ENCODE measurements at places on chromosomes 3 and 15.

- no peak for DNase-seq
Measured at GRCh38 chr3:123084192-123084591, 17.4 kb downstream of the PDIA5 start.

DNA sequence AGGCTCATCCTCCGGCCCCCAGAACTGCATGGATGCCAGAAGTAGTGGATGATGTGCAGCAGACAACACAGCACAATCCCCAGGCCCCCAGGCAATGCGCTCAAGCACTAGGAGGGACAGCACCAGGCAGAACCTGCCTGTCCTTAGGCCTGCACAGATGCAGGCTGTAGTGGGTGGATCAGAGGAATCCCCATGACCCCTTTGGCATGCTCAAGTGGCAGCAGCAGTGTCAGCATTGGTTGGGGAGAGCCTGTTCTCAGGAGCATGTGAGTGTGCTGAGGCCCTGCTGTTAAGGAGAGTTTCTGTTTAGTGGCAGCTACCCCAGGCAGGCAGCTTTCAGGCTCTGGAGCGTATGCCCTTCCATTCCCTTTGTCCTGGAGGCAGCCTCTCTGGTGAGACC, 25.1 kb upstream of the CD200R1L start:
- DNase-seq = no peak

- DNase-seq = no peak
Measured at GRCh38 chr3:186643493-186643892, 3.3 kb downstream of the FETUB start.

GRCh38 chr15:90787881-90788280, 70.7 kb downstream of the BLM start:
- no peak for DNase-seq

- DNase-seq = peak; percentile 27
Measured at GRCh38 chr3:71859123-71859519, 74.2 kb upstream of the PROK2 start.

DNA sequence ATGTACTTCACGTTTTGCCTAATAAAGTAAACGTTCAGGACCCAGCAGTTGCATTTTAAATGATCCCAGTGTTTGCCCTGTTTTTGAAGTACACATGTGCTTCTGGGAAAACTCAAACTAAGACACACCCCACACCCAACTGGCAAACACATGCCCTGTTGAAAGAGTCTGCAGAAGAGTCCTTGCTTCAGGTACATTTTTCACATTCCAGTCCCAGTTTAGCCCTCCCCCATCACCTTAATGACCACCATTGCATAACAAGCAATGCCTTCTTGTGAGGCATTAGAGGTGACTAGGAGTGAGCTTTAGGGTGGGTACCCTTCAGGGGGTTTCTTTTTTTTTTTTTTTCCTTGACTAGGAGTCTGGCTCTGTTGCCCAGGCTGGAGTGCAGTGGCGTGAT, 322.3 kb downstream of the CNTN4 start:
- DNase-seq = no peak

DNA sequence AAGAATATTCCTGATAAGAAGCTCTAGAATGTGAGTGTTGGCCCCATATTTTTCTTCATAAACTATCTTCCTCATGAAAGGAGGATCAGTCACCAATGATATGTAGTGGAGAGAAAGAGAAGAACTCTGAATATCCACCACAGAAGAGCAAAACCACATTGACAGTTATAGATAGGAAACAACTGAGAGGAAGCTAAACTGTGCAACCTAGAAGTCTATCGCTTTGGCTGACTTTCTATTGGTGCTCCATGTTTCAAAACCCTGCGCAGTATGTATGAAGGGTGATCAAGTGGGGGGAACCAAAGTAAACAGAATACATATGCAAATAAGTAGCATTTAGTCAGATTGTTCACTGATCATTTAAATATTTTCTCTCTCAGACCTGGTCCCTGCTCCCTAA, 41.0 kb upstream of the ZNF280D start:
- no peak for DNase-seq

GRCh38 chr3:33131331-33132018, 17.7 kb downstream of the CRTAP start:
- DNase-seq = peak; percentile 72

- DNase-seq = no peak
Measured at GRCh38 chr3:17074559-17074958, 189.8 kb downstream of the PLCL2 start.

- no peak for DNase-seq
Measured at GRCh38 chr15:65796610-65797078, 4.6 kb upstream of the DENND4A start.

- no peak for DNase-seq
Measured at GRCh38 chr15:89164712-89165211, 56.6 kb downstream of the RLBP1 start.

DNA sequence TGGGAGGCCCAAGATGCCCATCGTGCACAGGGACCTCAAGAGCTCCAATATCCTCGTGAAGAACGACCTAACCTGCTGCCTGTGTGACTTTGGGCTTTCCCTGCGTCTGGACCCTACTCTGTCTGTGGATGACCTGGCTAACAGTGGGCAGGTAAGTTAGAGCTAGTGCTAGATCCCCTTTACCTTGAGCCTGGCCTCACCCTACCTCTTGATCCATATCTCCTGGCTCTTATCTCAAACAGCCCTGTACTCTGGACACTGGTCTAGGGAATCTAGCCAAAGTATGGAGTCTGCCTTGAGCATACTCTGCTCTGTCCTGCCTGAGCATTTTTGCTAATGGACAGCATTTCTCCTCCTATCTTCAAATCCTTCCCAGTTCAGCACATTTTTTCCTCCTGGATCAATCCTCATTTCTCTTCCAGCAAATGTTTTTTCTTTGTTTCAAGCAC, 65.9 kb downstream of the TGFBR2 start:
- no peak for DNase-seq

DNA sequence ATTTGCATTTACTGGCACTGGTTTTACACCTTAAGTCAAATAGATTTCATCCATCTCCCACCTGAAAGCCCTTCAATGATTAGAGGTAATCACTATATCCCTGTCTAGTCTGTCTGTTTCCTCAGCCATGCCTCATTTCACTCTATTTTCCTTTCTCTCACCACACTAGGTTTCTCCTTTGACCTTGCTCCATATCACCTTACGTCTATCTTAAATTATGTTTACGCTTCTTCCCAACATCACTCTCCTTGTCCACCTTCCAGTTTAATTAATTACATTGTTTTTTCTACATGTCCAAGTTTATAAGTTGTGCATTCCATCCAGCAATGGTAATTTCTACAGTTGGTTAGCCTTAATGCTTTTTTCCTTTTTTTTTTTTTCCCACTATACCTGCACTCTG, 396.7 kb upstream of the PDZRN3 start:
- no peak for DNase-seq

DNA sequence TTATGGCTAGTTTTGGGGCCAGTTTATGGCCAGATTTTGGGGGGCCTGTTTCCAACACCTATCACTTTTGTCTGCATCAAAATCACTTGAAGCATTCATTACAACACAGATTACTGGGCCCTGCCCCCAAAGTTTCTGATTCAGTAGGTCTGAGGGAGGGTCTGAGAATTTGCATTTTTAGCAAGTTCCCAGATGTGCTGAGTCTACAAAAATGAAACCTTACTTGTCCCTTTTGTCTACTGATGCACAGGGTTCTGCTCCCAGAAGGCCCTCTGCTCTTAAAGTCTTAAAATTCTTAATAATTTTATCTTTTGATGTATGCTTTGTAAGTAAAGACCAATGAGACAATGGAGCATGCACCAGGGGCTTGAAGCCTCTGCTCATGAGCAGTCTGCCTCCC, 146.0 kb downstream of the POLQ start:
- DNase-seq = no peak

- DNase-seq = no peak
Measured at GRCh38 chr3:72011485-72011884, 226.5 kb upstream of the PROK2 start.
